ENCODE measurements at places on chromosomes 13 and 19.

- DNase-seq, result no peak
These were observed 3.0 kb downstream of the ANGPTL4 start for GRCh38 chr19:8366961-8367326.

DNA sequence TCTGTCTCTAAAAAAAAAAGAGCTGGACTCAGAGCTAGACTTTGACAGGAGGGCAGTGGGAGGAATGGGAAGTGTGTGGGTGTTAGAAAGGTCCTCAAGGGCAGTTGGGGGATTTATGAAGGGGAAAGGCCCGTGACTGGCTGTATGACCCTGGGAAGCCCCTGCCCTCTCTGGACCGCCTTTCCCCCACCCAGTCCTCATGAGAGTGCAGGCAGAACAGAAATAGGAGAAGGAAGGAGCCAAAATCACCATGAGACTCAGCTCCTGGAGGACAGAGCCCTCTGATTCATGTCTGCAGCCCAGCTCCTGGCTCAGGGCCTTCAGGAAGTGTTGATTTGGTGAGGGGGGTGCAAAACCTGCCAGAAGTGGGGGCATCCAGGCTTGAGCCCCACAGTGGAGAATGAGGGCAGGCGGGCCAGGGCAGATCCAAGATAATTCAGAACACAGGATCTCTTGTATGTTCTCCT, 8.7 kb upstream of the SMG9 start:
- no peak for DNase-seq

- no peak for DNase-seq
These were observed 3.1 kb downstream of the SLC39A3 start for GRCh38 chr19:2736550-2737190.

DNA sequence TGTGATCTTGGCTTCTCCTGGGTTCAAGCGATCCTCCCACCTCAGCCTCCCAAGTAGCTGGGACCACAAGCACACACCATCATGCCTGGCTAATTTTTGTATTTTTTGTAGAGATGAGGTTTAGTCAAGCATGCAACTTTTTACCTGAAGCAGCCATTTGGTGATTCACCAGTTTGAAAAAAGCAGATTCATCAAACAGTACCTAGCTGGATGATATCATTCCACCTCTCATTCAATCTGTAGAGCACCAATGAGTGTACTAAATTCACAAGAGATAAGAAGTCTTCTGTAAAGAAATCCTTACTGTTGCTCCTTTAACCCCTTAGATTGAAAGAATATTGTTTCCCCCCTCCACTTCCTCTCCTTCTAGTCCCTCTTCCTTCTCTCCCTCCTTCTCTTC, 261.1 kb upstream of the RFC3 start:
- no peak for DNase-seq

DNA sequence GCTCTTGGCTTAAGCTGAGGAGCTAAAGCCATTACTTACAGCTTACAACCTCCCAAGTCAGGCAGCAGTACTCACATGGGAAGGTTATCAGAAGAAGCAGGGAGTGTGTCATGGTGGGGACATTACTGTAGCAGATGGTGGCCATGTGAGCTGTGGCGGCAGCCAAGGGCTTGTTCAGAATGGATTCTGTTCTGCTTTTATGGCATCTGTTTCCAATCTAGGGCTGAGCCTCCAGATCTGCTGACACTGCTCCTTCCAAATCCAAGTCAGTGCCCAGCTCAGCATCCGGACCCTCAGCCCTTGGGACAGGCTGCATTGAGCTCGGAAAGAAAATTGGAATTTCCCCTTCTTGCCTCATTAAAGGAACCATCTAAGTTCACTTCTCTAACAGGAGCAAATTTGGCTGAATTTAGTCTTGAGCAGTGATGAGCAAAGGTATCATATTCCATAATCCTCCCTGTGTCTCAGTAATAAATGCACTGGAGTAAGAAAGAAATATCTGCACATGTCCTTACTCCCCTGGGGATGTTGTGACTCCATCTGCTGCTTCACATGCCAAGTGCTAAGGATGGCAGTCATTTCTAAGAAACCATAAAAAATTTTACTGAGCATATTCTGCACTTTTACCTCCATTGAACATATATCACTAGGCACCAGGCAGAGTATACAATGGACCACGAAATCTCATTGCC, 73.9 kb downstream of the KCTD12 start:
- DNase-seq, result no peak

GRCh38 chr19:33390101-33390907, 16.8 kb downstream of the CEBPG start:
- DNase-seq, result no peak

DNA sequence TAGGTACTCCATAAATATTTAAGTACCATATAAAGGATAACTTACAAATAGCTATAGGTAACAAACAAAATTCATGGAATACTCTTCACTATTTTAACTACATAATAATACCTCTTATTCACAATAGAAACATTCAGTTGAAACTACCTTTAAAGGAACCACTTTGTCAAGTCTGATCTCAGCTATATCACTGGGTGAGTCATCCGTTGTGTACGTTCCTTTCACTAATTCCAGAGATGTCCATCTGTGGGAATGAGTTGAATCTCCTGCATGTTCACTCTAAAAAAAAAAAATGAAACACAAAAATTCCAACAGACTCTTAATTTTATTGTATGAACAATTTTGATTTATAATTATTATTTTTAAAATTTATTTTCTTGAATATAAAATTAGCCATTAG, 149.4 kb upstream of the FBXL3 start:
- no peak for DNase-seq

GRCh38 chr13:35978607-35979316, 152.4 kb downstream of the DCLK1 start:
- DNase-seq, result peak; percentile 62

DNA sequence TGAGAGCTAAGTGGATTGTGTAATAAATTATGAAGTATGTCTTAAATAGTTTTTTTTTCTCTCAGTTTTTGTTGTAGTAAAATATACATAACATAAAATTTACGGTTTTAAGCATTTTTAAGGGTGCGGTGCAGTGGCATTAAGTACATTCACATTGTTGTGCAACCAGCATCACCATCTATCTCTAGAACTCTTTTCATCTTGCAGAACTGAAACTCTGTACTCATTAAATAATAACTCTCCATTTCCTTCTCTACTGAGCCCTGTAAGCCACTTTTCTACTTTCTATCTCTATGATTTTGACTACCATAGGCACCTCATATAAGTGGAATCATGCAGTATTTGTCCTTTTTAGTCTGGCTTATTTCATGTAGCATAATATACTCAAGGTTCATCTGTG, 87.1 kb downstream of the GJA3 start:
- DNase-seq, result no peak

DNA sequence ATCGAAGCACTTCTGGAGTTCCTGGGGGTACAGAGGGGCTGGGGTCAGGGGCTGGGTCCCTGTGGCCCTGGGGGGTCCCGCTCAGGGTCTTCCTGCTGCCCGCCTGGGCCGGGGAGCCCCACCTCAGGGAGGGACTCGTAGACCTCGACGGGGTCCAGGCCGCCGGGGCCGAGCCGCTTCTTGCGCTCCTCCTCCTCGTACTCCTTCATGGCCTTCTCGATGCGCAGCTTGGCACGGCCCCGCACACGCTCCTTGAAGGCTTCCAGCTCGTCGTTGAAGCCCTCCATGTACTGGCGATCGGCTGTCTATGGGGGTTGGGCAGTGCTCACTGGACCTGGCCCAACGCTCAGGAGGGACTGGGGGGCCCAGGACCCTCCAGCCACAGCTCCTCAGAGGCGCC, 10.2 kb downstream of the CDC37 start:
- no peak for DNase-seq

DNA sequence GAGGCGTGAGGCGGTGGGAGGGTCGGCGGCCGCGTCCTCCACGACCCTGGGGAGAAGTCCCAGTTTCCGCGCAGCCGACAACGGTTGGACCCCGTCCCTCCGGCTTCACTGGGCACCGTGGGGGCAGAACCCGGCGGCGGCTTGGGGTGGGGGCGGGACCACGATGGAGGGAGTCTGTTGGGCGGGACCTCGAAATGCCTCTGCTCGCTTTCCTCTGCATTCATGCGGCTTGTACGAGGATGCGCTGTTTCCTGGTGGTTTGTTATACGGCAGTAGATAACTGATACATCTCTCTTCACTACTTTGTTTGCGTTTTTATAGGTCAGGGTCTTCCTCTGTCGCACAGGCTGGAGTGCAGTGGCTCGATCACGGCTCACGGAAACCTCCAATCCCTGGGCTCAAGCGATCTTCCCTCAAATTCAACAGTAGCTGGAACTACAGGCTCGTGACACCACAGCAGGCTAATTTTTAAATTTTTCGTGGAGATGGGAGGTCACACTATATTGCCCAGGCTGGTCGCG, 24.6 kb upstream of the ZNF846 start:
- no peak for DNase-seq

GRCh38 chr19:9354651-9355050, 8.2 kb upstream of the ZNF177 start:
- DNase-seq, result no peak

DNA sequence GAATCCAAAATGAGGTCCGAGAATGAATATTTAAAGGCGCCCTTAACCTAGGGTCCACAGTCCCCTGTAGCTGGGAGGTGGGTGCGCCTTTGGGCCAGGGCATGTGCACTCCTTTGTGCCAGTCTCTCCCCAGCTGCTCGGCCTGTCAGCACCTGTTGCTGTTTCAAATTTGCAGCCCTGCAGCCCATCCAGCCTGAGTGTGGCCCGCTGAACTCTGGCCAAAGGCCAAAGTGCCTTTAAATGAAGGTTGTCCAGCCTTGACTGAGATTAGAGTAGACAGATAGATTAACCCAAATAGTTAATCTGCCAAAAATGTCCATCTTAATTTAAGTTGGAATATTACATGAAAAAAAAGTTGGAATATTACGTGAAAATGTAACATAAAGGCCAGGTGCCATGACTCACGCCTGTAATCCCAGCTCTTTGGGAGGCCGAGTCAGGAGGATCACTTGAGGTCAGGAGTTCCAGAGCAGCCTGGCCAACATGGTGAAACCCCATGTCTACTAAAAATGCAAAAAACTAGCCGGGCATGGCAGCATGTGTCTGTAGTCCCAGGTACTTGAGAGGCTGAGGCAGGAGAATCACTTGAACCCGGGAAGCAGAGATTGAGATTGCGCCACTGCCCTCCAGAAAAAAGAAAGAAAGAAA, 25.3 kb downstream of the TPT1 start:
- DNase-seq, result no peak

GRCh38 chr13:75255653-75256052, 226.3 kb downstream of the TBC1D4 start:
- no peak for DNase-seq

- no peak for DNase-seq
These were observed 3.5 kb upstream of the ZIC5 start for GRCh38 chr13:99974939-99975561.

DNA sequence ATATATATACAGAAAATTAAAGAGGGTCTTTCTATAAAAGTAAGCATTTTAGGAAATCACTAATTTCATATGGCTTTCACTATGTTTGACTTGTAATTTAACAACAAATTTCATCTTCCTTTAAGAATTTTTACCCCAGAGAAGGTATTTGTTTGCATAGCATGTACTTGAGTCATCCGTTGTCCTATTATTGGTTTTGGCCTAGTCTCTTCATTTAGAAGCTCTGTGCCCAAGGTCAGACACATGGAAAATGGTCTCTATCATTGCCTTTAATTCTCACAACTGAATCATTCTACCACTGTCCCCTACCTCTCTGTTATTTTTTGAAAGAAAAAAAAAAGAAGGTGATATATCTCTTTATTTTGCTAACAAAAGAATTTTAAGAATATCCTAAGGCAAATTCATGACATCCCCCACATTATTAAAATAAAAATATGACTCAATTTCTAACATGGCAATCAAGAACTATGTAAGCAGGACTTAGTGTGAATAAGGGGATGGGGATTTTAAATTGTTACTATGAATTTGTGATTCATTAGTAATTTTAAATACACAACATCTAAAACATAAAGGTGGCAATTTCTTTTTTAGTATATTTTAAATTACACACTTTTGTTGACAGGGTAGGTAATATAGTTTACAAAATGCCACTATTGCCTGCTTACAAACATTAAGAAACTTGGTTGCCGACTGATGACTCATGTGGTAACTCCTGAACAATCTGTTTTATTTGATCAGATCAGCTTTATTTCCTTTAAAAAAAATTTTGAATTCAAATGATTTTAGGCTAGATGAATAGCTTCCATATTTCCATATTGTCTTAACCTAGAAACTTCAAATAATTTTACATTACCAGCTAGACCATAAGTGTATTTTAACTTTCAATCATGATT, 13.9 kb downstream of the SLITRK5 start:
- no peak for DNase-seq

- no peak for DNase-seq
These were observed 113.3 kb upstream of the SPRY2 start for GRCh38 chr13:80454245-80454644.

- DNase-seq, result no peak
These were observed 97.3 kb downstream of the AKAP11 start for GRCh38 chr13:42369071-42369797.

DNA sequence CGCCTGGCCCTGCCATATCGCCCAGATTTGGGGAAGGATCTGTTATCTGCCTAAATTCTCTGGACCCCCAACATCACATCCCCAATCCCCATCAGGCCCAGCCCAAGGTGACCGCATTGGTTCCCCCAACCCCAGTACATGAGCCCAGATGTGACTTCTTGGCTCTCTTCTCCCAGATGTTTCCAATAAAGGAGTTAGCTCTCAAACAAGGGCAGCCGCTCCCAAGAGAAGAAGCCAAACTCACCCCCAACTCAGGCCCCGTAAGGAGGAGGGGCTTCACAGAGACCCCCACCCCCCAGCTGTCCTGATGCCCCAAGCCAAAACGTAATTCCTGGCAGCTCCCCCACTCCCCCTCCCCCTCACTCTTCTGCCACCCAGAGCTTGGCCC, 6.9 kb downstream of the FBN3 start:
- DNase-seq, result no peak

DNA sequence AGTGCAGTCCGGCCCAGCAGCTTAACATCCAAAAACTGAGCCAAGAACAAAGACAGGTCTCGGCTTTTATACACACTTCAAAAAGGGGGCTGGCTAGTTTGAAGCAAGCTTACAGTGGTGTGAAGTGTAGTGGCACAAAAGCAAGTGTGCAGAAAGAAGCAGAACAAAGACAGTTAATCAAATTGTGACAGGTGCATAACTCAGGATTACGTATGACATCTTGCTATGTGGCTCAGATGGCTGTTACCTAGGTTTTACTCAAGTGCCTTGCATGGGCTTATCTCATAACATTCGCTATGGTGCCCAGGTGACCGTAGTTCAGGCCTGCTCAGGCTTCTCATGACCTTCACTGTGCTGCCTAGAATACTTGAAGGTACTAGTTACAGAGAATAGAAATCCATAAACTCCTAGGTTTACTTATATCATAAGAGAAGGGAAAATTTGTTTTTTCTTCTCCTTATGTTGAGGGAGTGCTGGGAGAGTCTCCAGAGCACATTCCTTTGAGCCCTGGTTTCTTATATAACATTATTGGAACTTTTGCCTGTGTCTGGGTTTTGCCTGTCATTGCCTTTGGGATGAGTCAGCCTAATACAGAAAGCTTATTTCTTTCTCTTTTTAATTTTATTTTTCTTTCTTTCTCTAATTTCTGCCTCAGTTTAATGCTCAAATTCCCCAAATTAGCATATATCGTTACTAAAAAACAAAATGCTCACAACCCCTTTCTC, 1629.1 kb upstream of the PCDH20 start:
- peak; percentile 87 for DNase-seq
